Activated T-helper 1 cell treated with Interleukin-2 at 50 U/mL for 16 hours (primary cell): ENCODE measurements at places on chromosomes 5 and 9.

DNA sequence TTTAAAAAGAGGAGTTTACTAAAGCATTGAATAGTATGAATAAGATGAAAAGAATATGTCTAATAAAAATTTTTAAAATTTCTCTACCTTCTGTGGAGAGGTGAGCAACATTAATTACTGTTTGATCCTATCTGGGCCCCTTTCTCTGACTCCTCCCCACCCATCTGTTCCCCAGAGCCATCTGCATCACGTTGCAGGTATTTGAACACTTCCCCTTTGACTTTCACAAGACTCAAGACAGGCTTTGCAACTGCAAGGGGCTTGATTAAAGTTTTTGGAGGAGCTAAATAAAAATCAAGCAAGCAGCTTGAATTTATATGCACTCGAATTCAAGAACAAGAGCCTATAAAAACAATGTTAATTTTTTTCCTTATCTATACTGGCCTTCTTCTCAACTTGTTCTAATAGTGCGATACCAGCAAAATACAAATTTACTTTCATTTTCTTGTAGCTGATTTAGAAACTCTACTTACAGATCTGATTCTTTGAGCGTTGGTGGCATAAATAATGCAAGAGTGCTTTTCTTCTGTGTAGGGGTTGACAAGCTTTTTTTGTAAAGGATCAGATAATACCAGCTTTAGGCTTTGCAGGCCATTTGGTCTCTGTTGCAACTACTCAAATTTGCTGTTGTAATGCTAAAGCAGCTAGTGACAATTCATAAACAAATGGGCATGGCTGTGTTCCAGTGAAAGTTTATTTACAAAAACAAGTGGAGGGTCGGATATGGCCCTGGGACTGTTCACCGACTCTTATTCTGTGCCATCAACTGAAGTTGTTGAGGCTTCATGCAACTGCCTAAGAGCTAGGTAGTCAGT, 21.2 kb downstream of the TXNDC8 start:
- no peak for DNase-seq

DNA sequence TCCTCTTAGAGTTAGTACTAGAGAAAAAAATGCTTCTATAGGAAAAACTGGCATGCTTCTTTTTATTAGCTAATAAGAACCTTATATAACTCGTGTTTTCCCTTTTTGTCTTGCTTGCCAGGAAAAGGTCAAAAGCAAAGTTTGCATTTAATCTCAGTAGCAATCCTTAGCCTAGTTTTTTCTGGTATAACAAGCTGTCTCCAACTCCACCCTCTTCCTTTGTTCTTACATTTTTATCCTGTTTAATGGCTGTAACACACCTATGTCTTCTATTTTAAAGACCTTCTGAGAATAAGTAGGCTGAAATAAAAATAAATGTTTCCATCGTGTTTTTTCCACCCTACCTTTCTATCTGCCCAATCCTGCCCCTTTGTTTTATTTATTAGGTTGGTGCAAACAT, 158.3 kb downstream of the SNCAIP start:
- no peak for DNase-seq

DNA sequence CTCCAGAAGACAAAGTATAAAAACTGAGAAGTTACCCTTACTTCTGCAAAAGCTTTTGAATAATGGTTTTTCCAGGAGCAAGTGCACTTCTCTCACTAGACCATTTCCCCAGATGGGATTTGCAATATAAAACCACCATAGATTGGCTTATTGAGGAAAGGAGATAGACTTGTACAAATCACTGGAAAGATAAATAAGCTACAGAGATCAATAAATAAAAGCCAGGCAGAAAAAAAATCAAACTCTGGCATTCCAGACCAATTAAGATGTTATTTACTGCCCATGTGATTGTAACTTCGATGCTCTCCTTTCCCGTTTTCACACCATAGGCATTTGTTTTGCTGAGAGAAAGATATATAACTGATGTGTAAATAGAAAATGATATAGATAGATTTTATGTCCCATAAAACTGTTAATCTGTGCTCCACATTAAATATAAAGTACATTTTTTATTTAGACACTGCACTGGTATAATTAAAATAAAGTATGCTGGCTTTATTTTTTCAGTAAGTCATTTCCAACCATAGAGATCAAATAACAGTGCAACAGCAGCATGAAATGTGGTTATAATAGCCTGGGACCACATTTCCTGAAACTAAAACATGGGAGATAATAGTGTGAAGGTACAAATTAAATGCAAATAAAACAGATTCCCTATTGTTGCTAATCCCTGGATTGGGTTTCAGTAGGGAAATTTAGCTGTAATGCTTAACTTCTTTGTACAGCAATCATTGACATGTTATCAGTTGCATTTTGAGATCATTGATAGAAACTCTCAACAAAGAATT, 177.7 kb downstream of the NR2F1-AS1 start:
- DNase-seq: no peak

GRCh38 chr5:50967009-50967562, 300.6 kb downstream of the PARP8 start:
- DNase-seq: no peak

DNA sequence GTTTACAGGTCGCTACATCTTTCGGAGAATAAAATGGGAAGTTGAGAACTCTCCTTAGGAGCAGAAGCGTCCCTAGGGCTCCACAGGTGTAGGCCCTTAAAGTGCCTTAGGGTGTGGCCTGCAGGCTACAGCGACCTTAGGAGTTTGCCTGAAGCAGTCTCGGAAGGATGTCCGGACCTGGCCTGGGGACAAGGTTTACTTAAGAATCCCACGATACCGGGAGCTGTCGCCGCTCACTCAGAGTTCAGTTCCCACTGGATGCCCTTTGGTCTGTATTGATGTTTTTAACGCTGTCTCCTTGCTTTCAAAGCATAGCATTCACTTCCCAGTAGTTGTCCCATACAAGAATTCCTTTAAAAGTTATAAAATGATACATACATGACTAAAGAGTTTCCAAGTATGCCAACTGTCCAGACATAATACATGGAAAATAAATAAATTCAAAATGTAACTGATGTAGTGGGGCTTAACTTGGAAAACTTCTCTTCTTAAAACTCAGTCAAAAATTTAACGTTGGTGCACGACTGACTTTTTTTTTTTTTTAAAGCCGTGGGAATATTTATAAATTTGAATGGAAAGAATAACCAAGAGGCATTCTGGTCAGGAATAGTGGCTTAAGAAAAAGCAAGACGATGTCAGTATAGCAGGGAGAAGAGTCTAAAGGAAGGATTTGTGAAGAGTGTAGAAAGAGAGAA, 848 bp downstream of the RAD50 start:
- DNase-seq: no peak

- DNase-seq: no peak
These were observed 6.2 kb upstream of the SPINK4 start for GRCh38 chr9:33233626-33234342.

DNA sequence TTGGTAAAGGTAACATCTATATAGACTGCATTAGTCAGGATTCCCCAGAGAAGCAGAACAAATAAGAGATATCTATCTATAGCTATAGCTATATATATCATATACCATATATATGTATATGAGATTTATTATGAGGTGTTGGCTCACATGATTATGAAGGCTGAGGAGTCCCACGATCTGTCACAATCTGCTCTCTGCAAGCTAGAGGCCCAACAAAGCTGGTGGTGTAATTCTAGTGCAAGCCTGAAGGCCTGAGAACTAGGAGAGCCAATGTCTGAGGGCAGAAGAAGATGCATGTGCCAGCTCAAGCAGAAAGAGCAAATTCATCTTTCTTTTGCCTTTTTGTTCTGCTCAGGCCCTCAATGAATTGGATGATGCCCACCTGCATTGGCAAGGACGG, 102.2 kb upstream of the PLPPR1 start:
- DNase-seq: no peak

DNA sequence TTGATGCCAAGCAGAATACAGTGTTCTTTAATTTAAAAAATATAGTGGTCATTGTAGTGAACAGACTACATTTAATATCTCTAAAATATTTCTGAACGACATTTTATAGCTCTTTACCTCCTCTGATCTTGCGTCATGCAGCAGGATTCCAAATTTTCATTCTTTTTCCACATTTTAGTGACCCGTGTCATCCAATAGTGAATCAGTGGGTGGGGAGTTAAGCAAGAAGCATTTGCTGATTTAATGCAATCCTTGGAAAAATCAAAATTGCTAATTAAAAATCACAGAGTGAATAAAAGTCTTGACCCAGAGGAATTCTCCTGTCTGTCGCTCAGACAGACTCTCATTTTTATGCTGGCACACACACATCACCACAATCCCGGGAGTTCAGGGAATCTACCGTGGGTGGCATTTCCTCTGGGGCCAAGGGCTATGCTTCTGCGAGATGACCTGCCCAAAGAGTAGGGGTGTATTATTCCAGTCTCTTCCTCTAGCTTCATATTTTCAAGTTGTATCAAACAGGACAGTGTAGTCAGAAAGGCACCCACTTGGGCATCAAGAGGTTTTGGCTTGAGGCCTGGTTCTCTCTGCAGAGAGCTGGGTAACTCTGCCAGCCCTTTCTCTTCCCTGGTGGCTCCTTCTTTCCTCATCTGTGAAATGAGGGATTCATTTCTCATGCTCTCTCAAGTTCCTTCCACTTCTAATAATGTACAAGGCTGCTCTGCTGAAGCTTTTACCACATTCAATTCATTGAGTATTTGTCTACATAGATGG, 24.8 kb upstream of the OTP start:
- no peak for DNase-seq

DNA sequence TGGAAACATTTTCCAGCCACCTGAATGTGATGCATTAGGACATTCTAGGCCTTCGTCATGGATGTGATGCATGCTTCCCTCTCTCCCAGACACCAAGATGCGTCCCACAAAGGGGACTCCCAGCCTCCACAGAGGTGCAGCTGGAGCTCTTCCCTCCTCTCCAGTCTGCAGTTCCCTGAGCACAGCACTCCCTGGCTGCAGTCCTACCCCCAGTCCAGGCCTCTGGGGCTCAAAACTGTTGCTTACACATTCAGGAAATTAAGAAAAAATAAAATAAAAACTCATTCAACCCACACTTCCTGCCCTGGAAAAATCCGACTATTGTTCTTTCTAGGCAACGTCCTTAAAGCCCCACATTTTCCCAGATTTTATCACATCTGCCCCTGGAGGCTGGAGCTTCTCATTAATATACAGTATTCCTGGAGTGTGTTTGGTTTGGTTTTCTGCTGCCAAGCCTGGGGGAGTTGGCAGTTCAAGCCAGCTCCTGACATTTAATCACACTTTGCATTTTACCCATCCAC, 78.4 kb upstream of the ICE1 start:
- no peak for DNase-seq

- no peak for DNase-seq
These were observed 1439.6 kb upstream of the C9orf72 start for GRCh38 chr9:29012911-29013310.
